ENCODE measurements at places on chromosomes 2 and 18. TPM values are rescaled to one million over a fixed set of nuclear protein-coding genes. Genes with fewer than 3 reads are reported as not detected.

Gene GNAL
- total RNA-seq, result 80.6 TPM

Gene RAPGEF4
- total RNA-seq, result 13.5 TPM

Gene IL36A
- total RNA-seq, result not detected

Gene LOXHD1
- 0.25 TPM for total RNA-seq

Gene ITPRIPL1
- 3.4 TPM for total RNA-seq

Gene UPP2
- total RNA-seq, result 2.2 TPM
